ENCODE measurements at places on chromosomes 3 and 15. TPM values are rescaled to one million over a fixed set of nuclear protein-coding genes. Genes with fewer than 3 reads are reported as not detected.

The TF gene
- total RNA-seq = 10.7 TPM

DNA sequence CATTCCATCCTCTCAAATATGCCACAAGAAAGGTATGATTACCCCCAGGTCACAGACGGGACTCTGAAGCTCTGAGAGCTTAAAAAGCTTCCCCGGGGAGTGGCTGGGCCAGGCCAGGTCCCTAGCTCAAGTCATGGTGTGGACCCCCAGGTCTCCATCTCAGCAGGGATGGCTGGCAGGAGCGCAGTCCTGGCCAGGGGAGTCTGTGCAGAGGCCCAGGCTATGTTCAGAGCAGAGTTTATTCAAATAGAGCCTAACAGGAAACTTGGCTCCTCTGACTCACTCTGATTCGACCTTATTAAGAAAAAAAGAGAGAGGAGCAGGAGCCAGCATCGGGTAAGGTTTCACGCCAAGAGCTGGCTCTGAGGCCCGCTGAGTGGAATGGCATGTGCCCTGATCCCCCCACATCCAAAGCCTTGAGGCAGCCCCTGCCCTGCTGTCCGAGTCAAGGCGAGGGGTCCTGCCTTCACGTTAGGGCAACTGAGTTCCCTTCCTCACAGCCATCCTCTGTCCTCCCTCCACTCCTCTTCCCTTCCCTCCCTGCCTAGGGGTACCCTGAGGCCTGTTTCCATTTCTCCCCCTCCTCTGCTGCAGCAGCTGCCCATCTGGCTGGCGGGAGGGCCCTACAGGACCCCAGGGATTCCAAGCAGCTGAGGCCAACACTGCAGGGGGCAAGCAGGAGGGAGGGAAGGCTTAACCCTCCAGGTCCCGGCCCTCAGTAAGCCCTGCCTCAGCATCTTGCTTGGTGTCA is 1.9 kb upstream of the LOXL1 start:
- peak; percentile 55 for DNase-seq

The OR5AC2 gene
- total RNA-seq = not detected

- no peak for DNase-seq
Measured at GRCh38 chr3:166223120-166223519, 385.9 kb upstream of the BCHE start.

Measured in right cardiac atrium (tissue), 5 donors.